Ovary (tissue), 10 donors: ENCODE measurements at places on chromosomes 5 and 9. TPM values are rescaled to one million over a fixed set of nuclear protein-coding genes. Genes with fewer than 3 reads are reported as not detected.
A peak's percentile ranks its signal among the peaks of the same experiment; 100 is the strongest.

DNA sequence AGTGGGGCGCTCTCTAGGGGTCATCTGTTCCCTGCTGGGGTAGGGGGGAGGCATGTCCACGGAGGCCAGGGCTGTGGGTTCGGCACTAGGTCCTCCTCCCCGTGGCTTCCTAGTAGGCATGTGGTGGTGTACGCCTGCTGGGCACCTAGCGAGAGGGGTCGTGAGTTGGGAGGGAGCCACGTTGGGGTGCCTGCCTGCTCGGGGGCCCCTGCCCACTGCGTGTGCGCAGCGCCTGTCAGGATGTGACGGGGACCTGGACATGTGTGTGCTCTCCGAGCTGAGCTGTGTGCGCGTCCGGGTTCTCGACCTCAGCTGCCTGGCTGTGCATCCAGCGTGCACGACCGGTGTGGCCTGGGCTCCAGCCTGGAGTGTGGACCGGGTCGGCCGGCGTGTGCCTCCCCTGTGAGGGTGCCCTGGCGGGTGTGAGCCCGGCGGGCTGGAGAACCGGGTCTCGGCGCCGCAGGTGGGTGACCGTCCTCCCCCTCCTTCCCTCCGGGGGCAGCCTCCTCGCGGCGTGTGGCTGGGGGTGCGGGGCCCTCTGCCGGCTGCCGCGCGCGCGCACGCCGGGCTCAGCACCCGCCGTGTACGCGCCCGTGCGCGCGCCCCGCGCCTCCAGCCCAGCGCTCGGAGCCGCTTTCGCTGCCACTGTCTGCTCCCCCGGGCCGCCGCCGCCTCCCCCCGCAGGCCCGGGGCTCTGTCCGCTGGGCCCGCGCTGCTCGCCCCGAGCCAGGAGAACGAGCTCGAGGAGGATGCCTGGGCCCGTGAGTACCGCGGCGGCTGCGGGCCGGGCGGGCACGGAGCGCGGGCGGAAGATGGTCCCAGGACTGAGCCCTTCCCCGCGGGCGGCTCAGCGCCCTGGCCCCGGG, at the start of gene PRR7:
Gene PRR7 (plus strand): TSS at position 615 of the 866 bp plus-strand sequence. CDS start 8,254 bp downstream, outside the sequence.
- peaks cover 6% of the 10 kb centered on the region for H3K4me1 ChIP-seq
- peak within 1 kb of the TSS; percentile 42 for H3K4me3 ChIP-seq
- no peak within 1 kb of the TSS for H3K27ac ChIP-seq
- H3K36me3 ChIP-seq, result no peaks in the 10 kb centered on the region

- peaks cover 14% of the 10 kb centered on the region for H3K4me1 ChIP-seq
- H3K36me3 ChIP-seq, result no peaks in the 10 kb centered on the region
- H3K27me3 ChIP-seq, result no peaks in the 10 kb centered on the region
- peak; percentile 82 for DNase-seq
Observed at GRCh38 chr5:173324115-173325001, 3.9 kb downstream of the STC2 start.

- H3K27ac ChIP-seq, result no peak overlapping the region
- DNase-seq, result no peak
- H3K27me3 ChIP-seq, result no peaks in the 10 kb centered on the region
- no peaks in the 10 kb centered on the region for H3K4me1 ChIP-seq
Observed at GRCh38 chr5:119596046-119596445, 33.3 kb upstream of the FAM170A start.

DNA sequence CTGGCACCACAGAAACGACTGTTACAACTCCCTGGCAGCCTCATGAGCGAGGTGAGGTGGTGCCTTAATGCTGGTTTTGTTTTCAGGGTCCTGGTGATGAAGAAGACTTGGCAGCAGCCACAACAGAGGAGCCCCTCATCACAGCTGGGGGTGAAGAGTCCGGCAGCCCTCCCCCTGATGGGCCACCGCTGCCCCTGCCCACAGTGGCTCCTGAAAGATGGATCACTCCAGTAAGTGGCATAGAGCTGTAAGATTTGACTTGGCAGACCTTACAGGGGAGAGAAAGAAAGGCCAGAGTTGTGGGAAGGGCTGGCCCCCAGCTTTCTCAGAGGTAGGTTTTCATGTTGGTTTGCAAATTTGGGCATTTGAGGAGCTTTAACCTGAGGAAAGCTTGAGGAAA, 72.2 kb downstream of the COL15A1 start:
- no peak overlapping the region for H3K4me3 ChIP-seq
- H3K27ac ChIP-seq, result no peak overlapping the region
- H3K27me3 ChIP-seq, result no peaks in the 10 kb centered on the region
- no peaks in the 10 kb centered on the region for H3K36me3 ChIP-seq
- DNase-seq, result no peak
- no peaks in the 10 kb centered on the region for H3K4me1 ChIP-seq

- H3K27me3 ChIP-seq, result no peaks in the 10 kb centered on the region
- H3K36me3 ChIP-seq, result no peaks in the 10 kb centered on the region
- no peak for DNase-seq
- H3K4me3 ChIP-seq, result no peak overlapping the region
- H3K4me1 ChIP-seq, result peaks cover 3% of the 10 kb centered on the region
Observed at GRCh38 chr5:147674411-147674810, 108.1 kb downstream of the JAKMIP2 start.

The GLDC gene
- total RNA-seq, result 0.79 TPM

The SAXO1 gene
- 0.10 TPM for total RNA-seq

The ARSB gene
- total RNA-seq, result 7.6 TPM
